ENCODE measurements at places on chromosomes 1 and 21.

- DNase-seq = no peak
Measured at GRCh38 chr1:210315529-210315928, 13.2 kb upstream of the HHAT start.

DNA sequence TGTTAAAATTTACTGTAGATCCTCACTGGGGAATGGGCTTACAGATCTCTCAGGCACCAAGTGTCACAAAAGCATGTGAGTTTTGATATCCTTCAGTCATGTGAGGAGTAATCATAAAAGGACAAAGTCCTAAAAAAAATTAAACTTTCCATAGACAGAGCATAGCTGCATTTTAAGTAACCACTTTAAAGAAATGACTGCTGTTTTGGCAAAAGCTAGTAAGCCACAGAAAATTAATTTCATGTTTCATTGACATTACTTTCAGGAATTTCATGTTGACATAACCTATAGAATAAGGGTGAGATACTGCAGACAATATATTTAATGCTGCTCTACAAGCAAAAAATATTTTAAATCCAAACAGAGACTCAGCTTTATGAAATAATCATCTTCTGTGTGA is 156.3 kb downstream of the LYPLAL1 start:
- DNase-seq = no peak

DNA sequence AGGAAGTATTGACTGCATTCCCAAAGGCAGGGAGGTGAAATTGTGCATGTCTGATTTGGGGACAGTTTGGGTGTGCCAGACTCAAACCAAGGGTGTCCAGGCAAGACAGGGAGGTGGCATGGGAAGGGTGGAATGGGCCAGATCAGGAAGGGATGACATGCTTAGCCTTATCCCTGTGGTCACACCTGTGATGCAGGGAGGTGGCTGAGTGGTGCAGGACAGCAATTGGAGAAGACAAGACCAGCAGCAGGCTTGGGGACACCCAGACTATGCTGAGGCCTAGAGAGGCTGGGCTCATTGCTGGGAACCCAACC is 4.0 kb downstream of the FOXO6 start:
- DNase-seq = no peak

DNA sequence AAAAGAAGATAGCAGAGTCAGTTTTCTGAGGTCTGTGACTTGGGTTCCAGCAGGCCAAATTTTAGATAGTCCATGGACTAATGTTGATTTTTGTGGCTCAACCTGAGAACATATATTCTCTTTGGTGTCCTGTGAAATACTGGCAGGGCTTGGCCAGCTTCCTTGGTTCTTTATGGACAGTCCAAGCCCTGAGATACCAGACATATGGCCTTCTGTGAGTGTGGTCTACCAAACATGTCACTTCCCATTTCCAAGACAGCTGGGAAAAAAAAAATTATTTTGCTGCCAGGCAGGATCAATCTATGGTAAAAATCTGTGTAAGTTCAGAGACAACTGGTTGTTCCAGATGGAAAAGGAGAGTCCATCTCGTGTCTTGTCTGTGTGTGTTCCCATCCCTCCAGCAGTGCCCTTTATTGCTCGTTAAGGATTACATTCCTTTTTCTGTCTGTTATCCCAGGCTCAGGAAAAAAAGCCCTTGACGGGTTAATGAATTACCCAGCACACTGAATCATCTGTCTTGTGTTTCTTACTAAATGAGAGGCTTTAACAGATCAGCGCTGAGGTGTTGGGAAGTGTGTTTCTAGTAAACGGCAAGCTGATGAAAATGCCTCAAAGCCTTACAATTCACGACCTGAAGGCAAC is 33.4 kb upstream of the XPR1 start:
- no peak for DNase-seq

DNA sequence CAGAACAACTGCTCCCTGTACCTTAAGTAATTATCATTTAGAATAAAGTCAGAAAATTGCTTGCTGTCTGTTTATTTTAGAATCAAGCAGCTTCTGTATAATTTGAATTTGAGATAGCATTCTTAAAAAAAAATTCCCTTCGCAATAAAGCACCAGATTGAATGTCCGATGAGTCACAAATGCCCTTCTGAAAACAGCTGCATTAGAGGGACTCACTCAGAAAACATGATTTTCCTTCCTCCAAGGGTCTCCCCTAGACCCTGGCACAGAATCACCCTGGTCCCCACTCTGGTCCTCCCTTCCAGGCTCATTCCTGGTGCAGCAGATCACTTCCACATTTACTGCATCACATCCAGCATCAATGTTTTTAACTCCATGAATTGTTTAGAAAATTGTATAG is 471.1 kb upstream of the VAMP3 start:
- no peak for DNase-seq

- no peak for DNase-seq
Measured at GRCh38 chr1:110120960-110121561, 8.8 kb downstream of the UBL4B start.

DNA sequence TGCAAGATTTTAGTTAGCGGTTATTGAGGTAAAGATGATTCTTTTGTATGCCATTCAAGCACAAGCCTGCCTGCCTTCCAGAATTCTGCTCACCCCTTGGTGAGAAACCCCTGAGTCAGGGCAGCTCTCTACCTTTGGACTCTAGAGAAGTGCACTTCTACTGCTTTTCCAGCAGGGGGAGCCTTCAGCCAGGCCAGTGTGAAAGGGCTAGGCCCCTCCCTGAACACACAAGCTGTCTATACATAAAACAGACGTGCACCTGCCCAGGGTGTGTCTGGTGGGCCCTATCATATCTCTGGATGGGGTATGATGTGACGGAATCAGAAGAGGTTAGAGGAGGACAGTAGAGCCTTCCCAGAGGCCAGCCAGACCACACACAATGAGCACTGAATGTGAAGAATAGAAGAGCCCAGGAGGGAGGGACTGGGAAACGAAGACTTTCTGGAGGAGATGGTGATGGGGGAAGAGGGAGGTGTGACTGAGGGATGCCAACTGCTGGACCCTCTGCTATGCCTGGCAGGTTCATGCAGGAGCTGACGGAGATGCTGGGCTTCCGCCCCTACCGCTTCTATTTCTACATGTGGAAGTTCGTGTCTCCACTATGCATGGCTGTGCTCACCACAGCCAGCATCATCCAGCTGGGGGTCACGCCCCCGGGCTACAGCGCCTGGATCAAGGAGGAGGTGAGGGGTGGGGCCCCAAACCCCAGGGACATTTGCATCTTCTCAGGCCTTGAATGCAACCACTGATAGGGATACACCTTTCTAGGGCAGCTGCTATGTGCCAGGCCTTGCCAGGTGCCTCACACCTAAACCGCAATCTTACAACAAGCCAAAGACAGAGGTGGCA is 13.0 kb upstream of the KCNC4 start:
- peak; percentile 71 for DNase-seq

GRCh38 chr1:159714529-159714928 is at the start of gene CRP:
Gene CRP (minus strand): TSS chr1:159714589. CDS start chr1:159714485, 104 bp downstream.
- DNase-seq = no peak

DNA sequence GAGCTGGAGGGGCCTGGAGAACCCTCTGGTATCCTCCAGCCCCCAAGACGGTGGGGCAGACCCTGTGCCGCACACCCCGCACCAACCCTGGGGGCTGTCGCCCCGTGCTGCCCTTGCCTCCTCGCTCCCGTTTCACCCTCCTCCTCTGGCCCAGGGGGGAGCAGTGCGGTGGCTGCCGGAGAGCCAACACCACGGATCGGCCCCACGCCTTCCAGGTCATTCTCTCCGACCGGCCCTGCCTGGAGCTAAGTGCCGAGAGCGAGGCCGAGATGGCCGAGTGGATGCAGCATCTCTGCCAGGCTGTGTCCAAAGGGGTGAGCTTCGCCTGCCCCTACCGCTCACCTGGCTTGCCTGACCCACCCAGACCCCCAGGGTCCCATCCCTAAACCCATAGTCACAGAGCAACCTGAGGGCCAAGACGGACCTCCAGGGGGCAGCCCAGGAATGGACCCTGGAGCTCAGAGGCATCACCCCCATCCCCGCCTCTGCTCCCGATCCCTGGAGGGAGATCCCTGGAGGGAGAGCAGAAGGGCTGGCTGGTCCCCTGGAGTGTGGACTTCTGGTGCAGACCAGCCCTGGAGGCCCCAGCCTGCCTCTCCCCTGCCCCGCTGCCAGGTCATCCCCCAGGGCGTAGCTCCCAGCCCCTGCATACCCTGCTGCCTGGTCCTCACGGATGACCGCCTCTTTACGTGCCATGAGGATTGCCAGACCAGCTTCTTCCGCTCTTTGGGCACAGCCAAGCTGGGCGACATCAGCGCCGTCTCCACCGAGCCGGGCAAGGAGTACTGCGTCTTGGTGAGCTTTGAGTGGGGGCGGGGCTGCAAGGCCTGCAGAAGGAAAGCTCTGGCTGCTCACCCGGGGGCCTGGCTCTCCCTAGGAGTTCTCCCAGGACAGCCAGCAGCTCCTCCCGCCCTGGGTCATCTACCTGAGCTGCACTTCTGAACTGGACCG is 4.0 kb upstream of the SLC25A34 start:
- DNase-seq = no peak

DNA sequence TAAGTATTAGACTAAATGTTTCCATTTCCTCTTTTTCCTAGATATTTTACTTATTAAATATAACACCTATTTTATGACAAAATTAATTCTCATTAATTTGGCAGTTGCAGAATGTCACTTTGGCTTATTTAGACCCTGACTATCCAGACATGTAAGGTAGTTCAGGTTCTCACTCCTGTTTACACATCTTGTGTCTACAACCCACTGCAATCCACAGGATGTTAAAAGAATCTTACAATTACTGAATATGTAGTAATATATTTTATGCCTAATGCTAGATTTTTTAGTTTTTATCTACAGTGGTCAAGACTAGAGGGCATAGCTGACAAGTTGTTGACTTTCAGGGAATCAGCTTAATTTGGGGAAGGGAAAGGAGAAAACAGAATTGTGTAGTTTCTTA is 346.7 kb downstream of the USP25 start:
- no peak for DNase-seq

DNA sequence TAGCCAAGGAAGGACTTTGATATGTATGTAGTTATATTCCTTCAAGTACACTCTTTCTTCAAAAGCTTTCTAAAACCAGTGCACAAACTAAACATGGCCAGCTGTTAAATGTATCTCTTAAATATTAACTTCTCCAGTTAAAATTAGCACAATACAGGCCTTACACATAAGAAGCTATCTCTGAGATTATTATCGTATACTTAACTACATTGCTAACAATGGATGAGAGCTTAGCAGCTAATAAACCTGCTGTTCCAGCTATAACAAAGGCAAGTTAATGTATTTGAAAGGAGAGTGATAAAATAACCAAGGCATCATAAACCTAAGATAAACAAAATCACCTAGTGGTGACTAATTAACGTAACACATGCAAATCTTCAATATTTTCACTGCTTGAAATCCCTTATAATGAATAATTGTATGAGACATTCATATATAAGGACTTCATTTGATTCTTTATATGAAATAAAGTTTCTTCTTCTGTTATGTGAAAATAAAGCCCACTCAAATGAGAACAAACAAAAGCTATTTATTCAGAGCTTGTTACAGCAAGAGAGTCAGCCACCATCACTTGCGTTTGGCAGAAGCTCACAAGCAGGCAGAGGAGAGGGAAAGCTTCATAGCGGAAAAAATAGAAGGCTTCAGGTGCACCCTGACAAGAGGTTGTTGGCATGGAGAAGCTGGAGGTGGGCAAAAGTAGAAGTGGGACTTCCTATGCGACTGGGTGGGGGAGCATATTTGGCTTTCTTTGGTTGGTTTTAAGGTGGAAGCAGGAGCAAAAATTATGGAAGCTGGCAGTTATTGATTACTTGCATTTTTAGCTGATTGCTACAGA is 274.1 kb upstream of the CHRM3 start:
- DNase-seq = no peak

GRCh38 chr1:155110381-155110780 is 17.3 kb upstream of the EFNA1 start:
- no peak for DNase-seq

- DNase-seq = no peak
Measured at GRCh38 chr1:190942475-190942874, 464.8 kb upstream of the BRINP3 start.

DNA sequence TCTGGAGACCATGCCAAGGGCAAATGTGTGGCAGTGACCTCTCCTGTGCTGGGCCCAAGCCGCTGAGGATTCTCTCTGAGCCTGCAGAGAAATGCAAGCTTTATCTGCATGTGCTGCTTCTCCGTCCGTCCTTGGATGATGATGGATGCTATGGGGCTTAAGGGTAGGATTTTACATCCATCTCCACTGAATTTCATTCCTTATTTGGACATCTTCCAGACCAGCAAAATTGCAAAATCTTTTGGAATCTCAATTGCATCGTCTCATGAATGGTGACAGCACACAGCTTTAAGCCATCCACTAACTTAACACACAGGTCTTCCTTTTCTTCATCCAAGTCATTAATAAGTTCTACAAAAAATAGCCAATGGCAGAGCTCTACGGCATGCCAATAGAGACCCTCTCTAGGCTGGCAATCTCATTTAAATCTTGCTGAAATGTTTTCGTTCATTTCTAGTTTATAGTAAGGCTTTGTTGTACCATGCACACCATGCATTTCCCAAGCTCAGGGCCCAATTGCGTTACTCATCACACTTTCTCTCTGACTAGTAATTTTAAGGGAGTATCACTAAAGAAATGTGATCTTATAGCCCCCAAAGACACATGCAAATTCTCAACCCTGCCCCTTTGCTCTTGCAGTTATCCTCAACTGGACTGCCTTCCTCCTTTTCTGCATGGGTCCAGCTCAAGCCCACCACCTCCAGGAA is 11.1 kb downstream of the BATF3 start:
- no peak for DNase-seq

DNA sequence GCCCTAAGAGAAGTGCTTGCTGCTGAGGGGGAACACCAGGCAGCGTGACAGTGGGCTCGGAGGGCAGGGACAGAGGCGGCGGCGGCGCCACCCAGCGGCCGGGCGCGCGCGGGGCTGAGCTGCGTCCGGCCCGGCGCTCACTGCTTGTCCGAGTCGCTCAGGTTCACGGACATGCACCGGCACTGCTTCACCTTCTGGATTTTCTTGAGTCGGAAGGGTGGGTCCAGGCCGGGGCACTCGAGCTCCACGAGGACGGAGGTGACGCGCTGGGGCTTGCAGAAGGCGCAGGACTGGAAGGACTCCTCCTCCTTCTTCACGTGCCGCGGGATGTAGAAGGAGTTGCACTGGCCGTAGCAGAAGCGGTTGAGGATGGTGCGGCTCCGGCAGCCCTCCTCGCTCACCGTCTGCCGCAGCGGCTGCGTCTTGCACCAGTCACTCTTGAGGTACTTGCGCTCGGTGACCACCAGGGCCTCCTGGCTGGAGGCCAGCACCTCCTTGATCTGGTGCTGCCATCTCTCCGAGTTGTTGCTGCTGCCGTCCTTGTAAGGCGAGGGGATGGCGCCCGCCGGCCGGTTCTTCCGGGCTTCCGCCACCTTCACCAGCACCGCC is 119.0 kb downstream of the GREM2 start:
- no peak for DNase-seq

- DNase-seq = no peak
Measured at GRCh38 chr1:36606641-36607262, 124.0 kb upstream of the CSF3R start.

GRCh38 chr1:81118550-81118949 is 682.2 kb upstream of the ADGRL2 start:
- DNase-seq = no peak
